ENCODE measurements at places on chromosomes 6 and 20.

GRCh38 chr6:43338243-43338642 is 29.6 kb upstream of the CRIP3 start:
- no peak for DNase-seq

DNA sequence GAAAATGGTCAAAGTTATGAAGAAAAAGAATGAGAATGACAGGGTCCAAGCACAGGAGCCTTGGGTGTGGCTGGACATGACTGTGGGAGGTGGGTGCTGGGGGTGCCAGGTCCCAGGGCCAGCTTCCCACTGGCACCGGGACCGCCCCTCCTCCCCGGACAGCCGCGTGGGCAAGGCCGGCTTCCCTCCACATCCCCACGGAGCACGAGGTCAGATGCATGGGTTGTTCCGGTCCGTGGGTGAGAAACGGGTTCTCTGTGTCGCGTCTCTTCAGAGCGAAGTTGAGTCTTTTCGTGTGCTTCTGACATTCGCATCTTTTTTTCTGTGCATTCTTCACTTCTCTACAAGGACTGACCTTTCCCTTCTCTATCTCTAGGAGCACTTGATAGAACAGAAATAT is 30.1 kb downstream of the KIF25 start:
- no peak for DNase-seq

DNA sequence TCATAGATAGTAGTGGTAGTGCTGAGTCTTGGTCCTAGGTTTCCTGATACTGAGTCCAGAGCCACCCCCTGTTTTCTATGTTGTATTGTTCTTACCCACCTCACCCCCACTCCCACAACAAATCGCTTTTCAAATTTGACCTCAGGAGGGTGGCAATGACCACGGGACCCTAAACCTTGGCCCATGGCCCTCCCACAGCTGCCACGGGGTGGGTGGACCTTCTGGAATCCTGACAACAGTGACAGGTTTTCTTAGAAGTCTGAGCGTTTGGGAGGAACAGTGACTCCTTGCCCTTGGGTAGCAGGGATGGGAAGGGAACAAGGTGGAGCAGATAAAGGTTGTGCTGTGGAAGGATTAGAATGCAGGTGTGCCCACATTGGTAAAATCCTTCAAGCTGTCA is 36.9 kb downstream of the TGM3 start:
- DNase-seq, result no peak

DNA sequence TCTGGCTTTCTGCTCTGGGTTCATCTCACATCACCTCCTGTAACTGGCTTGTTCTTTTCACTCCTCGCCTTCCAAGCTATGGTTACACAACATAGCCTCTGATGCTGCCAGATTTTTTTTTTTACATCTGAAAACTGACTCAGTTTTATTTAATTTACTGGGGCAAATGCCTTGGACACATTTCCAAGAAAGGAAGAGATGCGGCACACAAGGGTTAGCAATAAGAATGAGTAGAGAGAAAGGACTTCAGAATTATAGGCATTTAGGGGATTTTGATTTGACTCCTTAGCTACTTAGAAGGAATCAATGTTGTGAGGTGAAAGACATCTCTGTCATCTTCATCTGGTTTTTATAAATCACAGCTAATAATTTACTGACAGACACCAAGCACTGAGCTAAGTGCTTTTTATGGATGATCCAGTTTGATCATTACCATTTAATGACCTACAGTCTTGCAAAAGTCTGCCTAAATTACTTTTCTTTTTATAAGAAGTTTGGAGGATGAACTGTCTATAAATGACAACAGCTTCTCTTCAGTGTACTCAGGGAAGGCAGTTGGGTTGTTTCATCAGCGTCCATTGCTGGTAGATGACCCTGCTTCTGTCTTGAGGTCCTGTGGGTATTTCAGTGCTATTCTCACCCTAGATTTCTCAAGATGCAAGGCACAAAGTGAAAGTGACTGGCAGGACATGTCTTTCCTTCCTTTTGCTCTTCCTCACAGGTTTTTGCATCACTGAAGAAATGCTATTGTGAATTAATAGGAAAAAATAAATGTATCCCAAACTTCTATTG is 31.1 kb downstream of the LAMA4 start:
- peak; percentile 92 for DNase-seq

- no peak for DNase-seq
Measured at GRCh38 chr20:59835057-59835447, 98.4 kb downstream of the SYCP2 start.

DNA sequence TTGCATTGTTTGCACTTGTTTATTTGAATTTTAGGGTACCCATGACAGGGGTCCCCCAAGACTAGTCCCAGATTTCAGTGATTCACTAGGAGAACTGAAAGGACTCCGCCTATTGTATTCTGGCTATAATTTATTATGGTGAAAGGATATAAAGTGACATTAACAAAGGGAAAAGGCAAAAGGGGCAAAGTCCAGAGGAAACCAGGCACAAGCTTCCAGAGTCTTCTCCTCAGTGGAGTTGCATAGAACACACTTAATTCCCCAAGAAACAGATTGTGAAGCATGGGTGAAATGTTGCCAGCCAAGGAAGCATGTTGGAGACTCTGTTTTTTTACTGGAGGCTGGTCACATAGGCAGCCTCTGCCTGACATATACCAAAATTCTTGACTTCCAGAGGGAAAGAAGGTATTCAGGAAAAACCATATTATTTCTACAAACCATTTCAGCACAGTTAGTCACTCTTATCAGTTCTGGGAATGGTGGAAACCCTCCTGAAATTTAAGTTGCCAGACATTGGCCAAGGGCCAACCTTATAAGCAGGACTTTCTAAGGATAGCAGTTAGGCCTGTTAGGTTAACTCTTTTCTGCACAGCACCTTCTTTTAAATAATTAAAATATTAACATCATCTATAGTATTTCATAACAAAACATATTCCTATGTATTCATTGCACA is 71.8 kb downstream of the FIG4 start:
- peak; percentile 67 for DNase-seq

DNA sequence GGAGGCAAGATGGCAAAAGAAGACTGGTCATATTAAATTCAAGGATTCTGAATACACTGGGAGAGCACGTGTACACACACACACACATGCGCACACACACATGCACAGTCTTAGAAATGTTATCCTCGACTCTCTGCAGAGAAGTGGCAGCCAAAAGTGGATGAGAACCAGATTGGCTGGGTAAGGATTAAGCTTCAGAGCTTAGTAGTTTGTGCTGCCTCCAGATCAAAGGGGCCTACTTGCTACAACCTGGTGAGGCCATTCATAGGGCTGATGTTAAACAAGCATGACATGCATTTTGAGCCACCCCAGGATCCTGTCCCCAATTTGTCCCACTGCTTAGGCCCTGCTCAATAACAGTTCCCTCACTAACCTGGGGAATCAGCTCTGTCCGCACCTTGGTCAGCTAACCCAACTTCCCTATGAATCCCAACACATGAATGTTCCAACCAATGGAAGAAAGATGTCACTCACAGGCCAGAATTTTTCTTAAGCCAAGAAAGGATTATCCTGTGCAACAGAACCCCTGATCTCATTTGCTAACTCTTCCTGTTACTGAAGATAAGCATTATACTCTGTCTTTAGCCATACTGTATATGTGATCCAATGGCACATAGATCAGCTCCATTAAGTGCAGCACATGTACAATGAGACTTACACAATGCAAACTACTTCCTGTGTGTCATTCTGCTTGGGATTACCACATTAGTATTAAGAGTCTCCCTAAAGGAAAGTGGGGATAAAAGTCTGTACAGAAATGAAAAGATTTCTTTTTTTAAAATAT is 31.0 kb downstream of the TOMM6 start:
- peak; percentile 31 for DNase-seq

DNA sequence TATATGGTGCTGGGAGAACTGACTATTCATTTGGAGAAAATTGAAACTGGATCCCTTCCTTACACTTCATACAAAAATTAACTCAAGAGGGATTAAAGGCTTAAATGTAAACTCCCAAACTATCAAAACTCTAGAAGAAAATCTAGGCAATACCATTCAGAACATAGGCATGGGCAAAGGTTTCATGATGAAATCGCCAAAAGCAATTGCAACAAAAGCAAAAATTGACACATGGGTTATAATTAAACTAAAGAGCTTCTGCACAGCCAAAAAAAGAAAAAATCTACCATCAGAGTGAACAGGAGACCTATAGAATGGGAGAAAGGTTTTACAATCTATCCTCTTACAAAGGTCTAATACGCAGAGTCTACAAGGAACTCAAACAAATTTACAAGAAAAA is 851.3 kb upstream of the MAN1A1 start:
- DNase-seq, result no peak

GRCh38 chr6:15026832-15027231 is 219.0 kb upstream of the JARID2 start:
- DNase-seq, result peak; percentile 53

DNA sequence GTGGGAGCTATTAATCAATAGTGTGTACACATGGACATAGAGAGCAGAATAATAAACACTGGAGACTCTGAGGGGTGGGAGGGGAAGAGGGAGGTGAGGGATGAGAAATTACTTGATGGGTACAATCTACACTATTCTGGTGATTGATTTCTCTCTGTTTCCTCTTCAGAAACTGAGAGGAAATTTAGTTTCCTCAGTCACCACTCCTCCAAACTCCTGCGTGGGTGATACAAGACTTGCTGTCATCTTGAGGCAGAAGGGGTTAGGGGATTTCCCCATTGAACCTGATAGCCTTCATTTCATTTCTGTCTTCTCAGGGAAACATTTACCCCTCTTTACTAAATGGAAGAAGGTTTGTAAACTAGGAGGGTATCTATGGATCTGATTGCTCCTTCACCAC is 84.3 kb upstream of the ESR1 start:
- no peak for DNase-seq

DNA sequence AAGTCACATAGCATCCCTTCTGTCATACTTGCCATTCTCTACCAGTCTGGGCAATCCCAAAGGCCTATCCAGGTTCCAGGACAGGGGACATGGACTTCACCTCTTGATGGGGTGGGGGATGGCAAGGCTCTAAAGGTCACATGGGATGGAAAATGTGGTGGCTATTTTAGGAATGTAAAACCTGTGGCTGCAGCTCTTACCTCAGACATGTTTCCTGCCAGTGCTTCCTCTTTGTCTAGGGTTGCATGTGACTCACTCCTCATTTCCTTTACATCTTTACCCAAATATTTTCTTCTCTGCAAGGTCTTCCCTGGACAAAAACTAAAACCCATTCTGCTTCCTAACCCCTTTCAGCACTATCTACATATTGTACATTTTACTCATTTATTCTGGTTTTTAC is 135.7 kb downstream of the BTBD3 start:
- DNase-seq, result peak; percentile 77

DNA sequence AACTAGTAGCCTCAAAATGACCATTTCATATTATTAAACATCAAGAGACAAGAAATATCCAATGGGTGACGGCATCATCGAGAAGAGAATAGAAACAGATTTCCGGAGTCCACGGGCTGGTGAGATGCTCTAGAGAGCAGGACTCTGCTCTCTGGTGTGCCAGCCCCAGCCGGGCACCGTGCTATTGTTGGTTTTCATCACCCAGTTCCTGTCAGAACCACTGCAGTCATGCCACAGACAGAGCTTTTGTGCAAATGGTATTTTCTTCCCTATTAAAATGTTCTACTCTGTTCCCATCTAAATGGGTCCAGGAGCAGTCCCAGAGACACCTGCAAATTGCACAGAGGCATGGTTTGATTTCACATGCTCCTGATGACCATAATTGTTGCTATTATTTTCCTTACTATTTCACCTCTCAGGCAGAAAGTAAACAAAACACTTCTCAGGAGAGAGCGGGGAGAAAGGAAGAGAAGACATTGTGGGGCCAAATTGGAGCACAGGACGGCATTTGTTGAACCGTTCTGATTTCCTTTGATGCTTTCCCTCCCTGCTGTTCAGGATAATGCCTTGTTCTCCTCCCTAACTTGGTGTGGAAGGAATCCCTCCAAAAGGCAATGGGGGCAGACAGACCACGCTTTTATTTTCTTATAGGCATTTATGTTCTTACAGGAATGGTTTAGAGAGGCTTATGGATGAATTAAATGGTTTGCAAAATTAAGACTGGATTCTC is 11.4 kb upstream of the RAMACL start:
- DNase-seq, result no peak

- no peak for DNase-seq
Measured at GRCh38 chr6:135458051-135458450, 39.5 kb downstream of the AHI1 start.

DNA sequence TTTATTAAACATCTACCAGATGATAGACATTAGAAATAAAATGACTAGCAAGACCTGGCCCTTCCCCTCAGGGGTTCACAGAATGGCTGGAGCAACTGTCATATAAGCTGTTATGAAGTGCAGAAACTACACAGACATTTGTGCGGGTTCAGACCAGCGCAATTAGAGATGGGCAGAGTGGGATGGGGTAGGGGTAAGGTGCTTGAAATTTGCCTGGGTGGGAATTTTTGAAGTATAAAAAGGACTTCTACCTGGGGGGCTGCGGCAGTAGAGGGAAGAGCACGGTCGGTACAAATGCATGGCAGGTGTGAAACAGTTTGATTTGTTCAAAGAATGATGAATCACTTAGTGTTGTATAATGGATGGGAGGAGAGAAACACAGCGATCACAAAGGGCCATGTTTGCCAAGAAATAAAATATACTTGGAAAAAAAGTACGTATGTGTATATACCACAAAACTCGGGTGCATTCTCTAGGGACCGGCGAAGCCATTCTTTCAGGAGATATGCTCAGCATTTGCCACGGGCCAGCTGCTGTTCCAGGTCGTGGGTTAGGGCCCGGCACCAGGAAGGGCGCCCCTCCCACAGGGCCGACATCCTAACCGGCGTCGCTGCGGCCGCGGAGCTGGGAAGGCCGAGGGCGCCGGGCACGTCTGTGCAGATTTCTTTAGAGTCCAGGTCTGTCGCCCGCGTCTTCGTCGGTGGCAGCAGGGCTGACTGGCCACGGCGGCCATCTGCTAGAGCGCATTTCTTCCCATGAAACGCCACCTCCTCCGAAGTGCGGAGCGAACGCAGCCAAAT is 809 bp upstream of the NOL7 start:
- DNase-seq, result no peak

DNA sequence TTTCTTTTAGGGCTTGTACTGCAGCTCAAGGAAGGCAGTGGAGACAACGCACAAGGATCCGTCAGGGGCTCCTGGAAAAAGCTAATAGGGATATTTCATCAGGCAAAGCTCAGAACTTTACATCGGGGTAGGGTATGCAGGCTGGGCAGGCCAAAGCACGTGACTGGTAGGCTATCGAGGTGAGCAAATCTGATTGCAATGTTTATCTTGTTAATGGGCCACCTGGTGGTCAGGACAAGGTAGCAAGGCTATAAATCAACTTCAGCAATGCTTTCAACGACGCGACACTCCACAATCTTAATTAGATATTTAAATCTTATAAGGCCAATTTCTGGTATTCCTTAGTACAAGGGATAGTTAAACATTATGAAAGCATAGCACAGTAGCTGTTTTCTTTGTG is 1302.8 kb upstream of the EYS start:
- DNase-seq, result no peak

- no peak for DNase-seq
Measured at GRCh38 chr20:5282561-5282960, 34.2 kb downstream of the PROKR2 start.

DNA sequence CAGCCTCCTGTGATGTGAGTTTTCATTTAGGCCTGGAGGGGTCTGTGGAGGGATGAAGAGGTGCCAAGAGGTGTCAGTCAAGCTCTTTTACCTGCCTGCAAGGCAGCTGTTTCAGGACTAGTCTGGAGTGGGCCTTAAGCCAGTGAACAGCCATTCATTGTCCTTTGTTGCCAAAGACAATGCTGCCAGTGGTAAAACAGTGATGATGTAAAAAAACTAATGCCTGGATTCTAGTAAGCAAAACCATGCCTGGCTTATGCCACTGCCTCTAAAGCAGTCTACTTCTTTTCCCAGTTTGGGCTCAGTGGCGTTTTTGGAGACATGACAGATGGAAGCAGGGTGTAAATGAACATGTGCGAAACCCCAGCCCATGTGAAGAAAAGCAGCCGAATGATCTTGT is 93.5 kb upstream of the KCNK16 start:
- no peak for DNase-seq

GRCh38 chr6:138545621-138545980 is 46.3 kb upstream of the NHSL1 start:
- DNase-seq, result peak; percentile 31
